ENCODE measurements at places on chromosomes 16 and 17.

DNA sequence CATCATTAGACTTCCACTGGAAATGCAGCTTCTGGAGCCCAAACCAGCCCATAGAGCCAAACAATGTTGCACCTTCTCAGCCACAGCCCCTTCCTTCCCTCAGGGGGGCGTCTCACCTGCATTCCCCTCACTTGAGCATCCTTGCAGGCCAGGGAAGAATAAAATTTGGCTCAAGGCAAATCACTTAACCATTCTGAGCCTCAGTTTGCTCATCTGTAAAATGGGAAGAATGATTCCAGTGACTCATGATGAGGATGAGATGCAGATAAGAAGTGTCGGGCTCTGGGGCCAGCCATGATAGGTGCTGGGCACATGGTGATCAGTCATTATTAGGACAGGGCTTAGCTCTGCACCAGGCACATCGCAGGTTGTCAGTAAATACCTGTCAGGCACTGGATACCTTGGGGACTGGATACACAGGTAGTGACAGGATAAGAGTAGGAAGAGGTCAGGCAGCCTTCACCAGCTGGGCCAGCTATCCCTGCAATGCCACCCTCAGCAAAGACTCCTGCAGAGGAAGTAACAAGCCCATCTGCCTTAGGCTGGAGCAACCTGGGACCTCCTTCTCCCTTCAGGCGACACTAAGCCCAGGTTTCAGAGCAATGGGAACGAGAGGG, 208.0 kb upstream of the TNRC6C start:
- DNase-seq: no peak

DNA sequence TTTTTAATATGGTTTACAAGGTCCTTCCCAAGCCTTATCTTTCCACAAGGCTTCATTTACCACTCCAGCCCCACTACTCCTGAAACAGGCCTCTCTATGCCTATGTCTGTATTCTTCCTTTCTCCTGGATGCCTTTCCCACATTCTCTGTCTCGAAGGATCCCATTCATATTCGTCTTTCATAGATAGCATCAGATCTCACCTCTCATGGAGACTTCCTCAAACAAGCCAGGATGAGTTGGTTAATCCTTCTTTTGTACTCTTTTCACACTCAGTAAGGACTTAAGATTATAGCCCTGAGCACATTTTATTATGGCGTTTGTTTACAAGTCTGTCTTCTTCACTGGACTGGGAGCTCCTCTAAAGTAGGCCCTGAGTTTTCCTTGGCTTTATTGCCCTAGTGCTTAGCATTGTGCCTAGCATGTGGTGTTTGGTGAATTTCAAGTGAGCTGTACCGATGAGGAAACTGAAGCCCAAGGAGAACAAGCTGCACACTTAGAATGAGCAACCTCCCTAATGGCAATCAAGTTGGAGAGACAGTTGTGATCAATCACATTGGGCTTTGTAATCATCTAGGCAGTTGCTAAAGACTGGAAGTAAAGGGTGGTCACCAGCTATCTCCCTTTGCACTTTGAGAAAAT, 10.0 kb upstream of the TBX4 start:
- no peak for DNase-seq

DNA sequence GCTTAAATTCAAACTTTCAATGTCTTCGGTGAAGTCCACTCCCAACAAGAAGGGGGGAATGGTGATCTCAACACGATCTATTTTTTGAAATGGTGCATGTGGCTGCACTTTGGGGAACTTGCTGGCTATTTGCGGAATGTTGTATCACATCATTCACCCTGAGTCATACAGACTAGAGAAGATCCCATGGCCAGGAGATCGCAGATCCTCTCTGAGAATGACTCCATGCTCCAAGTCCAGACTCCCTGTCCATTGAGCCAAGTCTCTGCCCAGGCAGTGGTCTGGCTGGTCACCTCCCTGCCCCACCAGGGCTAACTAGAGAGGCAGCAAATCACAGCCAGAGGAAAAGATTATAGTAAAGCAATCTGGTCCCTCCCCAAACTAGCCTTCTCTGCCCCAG, 120.6 kb downstream of the XYLT1 start:
- DNase-seq: peak; percentile 89

DNA sequence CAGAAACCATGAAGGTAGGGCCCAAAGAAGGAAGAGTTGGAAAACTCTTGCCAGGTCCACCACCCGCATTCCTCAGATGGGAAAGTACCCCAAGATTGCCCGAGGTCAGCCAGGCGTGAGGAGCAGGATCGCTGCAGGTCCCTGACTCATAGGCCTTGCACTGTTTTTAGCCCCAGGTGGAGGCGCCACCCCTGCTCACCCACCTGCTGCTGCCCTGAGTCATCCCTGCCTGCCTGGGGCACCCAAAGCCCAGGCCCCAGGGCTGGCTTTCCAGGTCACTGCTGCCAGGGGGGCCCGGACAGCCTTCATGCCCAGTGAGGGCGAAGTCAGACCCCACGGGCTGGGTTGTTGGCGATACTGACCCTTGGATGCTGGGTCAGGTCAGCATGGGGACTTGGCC, 100.9 kb downstream of the AMFR start:
- no peak for DNase-seq

DNA sequence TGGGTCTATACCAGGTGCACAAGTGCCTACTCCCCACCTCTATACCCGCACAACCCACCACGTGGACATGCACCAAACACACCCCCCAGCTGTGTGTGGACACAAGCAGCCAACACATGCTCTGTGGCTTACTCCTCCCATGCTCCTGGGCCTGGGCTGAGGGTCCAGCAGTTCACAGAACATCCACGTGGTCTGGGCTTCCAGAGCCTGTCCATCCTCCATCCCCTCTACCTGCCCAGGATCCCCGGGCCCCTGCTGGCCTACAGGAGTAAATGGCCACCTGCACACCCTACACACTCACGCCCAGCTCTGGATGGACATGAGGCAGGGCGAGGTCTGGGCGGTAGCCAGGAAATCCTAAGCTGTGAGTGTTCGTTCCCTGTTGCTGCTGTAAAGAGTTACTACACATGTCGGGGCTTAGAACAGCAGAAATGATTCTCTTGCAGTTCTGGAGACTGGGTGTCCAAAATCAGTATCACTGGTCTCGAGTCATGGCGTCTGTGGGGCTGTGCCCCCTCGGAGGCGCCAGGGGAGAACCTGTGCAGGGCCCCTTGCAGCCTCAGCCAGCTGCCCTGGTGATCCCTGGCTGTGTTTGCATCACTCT, 15.0 kb upstream of the RAI1 start:
- no peak for DNase-seq

DNA sequence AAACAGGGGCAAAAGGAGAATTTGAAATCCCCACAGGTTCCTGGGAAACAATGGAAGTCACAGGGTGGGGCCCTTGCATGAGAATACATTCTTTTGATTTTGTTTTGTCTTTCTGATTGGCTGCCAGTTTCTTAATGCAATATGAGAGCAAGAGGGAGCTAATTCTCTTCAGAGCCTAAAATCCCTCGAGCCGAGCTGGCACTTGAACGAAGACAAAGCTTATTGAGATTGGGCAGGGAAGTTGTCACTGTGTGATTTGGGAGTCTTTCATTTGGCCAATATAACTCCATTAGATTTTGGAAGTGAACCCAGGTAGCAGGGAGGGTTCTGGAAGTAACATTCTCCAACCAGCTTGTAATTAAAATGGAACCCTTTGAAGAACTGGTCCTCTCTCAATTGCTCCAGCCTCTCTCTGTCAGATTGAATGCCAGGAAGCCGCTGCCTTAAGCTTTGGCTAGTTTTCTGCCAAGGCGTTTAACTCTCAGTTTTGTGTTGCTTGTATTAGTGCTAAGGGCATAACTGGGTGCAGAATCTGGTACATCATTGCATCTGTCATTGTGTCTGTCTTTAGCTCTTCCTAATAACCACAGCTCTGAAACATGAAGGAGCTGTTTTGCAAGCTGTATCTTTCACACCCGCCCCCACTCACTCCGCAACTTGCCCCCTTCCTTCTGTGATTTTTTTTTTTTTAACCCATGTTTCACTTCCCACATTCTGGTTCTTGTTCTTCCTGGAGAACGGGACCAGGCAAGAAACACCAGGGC, 272.0 kb downstream of the MAF start:
- no peak for DNase-seq

GRCh38 chr17:46171939-46172338, 21.3 kb downstream of the KANSL1 start:
- DNase-seq: no peak

DNA sequence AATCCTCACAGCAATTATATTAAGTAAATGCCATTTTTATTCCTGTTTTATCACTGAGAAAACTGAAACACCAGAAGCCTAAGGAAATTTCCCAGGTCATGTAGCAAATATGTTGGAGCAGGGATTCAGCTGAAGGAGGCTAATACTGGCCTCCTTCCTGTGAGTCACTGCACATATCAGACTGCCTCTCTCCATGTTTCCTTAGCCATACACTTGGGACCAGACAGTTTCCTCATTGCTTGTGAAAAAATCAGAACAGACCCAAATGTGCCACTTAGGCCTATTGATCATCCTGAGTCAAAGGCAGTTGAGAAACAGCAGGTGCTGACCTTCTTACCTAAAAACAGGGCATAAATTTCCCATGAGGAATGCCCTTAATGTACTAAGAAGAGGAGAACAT, 18.9 kb upstream of the ELAC2 start:
- DNase-seq: no peak

DNA sequence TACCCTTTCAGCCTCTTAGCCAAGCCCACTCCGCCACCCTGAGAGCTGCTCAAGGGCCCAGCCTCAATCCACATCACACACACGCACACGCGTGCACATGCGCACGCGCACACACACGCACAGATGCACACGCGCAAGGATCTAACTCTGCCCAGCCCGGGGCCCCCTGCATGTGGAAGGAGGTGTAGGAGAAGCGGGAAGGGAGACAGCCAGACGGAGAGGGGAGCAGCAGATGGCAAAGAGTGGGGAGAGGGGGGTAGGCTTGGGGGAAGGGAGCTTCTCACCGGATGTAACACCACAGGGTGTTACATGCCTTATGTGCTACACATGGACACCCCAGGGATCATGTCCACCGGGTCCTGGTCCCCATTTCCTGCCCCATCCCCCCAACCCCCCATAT, 15.3 kb downstream of the DLG4 start:
- DNase-seq: no peak

DNA sequence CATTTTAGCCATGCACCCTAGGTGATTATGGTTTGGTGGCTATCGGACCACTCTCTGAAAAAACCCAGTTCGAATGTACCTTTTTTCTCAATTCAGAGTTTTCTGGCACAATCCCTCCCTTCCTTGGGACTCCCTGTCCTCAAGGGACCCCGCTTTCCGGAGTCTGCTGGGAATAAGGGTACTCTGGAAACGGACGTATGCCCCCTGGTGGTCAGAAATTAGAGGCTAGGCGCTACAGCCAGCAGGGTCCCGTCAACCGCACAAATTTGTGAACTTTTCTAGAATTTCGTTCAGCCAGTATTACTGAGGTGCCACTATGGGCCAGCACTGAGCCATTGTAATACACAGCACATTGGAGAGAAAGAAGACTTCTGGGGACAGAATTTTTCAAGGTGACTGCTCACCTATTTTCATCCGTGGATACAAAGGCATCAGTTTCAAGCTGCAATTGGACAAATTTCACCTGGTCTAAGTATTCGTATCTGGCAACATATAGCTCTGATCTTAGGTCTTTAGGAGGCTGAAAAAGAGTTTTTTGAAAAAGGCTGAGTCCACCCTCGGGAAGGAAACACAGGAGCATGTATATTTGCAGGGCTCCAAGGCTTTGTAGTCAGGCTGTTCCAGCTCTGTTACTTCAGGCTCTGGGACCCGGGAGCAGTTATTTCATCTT, 27.1 kb upstream of the CRYBA1 start:
- DNase-seq: peak; percentile 85

GRCh38 chr17:14301279-14302090, 604 bp downstream of the HS3ST3B1 start:
- DNase-seq: peak; percentile 45

GRCh38 chr17:16928406-16929034, 43.4 kb downstream of the TNFRSF13B start:
- peak; percentile 6 for DNase-seq

- no peak for DNase-seq
These were observed 13.1 kb upstream of the SP2 start for GRCh38 chr17:47882695-47883588.
